ENCODE measurements at places on chromosomes 7 and 10. TPM values are rescaled to one million over a fixed set of nuclear protein-coding genes. Genes with fewer than 3 reads are reported as not detected.

Gene DGKB
- total RNA-seq, result not detected

Gene TRPV6
- not detected for total RNA-seq

Gene PLEKHS1
- 0.07 TPM for total RNA-seq

Gene SCART1
- total RNA-seq, result 2.8 TPM

Gene GBX1
- total RNA-seq, result not detected

Gene ITIH5
- total RNA-seq, result not detected

Gene HOXA6
- total RNA-seq, result not detected

Gene CYP26A1
- total RNA-seq, result 0.13 TPM

Gene CFAP43
- total RNA-seq, result not detected

Gene TMEM236
- 0.09 TPM for total RNA-seq

Gene LEP
- total RNA-seq, result not detected

Gene FAM25C
- total RNA-seq, result not detected

Gene ADAM22
- total RNA-seq, result 0.88 TPM

Gene PGAM2
- 1.2 TPM for total RNA-seq

DNA sequence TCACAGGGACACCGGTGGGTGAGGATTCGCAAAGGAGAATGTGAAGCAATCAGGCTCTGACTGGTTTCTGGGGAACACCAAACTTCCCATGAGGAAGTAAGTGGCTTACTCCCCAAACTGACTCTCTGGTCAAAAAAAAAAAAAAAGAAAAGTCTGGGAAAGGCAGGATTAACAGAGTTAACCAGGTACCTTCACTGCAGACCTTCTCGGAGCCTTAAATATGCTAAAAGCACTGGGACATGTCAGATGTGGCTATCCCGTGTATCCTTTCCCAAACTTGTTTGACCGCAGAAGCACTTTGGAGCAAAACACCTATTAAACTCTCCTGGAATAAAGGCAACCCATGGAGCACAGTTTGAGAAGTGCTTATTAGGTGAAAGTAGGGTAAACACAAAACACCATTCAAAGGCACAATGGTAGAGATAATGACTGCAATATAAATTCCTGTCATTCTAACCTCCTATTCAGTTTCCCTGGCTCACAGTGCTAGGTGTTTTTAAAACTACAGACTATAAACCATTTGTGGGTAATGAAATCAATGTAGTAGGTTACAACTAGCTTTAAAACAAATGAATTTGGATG lies 44.1 kb upstream of the MXI1 start:
- DNase-seq, result no peak

- no peak for DNase-seq
These were observed 473.7 kb downstream of the TYW1 start for GRCh38 chr7:67470256-67470751.

DNA sequence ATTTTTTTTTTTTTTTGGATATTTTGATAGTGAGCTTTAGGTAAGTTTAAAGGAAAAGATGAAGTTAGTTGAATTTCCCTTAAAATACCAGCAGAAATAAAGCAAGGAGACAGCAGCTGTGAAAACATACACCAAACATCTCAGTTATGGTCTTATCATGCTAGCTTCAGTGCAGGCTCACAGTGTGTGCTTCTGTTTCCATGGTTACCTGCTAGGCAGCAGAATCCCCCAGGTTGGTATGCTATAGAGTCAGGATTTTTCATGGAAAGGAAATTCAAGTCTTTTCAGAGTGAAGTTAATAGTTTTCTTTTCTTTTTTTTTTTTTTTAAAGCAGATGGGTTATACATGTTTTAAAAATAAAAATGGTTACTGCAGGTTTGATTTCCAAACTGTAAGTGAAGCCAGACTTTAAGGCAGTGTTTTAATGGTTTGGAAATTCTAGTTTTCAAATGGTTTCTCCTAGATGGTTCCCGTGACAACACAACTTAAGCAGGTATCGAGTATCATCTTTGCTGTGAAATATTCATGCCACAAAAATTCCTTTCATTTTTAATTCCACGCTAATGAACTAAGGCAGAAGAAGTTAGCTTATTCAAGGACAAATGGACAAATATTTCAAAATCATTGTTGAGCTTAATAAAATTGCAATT lies 230.9 kb downstream of the BICC1 start:
- no peak for DNase-seq

- DNase-seq, result no peak
These were observed 34.3 kb downstream of the FRMPD2 start for GRCh38 chr10:48240196-48240595.

- DNase-seq, result no peak
These were observed 11.4 kb upstream of the ZKSCAN1 start for GRCh38 chr7:100003711-100004661.

DNA sequence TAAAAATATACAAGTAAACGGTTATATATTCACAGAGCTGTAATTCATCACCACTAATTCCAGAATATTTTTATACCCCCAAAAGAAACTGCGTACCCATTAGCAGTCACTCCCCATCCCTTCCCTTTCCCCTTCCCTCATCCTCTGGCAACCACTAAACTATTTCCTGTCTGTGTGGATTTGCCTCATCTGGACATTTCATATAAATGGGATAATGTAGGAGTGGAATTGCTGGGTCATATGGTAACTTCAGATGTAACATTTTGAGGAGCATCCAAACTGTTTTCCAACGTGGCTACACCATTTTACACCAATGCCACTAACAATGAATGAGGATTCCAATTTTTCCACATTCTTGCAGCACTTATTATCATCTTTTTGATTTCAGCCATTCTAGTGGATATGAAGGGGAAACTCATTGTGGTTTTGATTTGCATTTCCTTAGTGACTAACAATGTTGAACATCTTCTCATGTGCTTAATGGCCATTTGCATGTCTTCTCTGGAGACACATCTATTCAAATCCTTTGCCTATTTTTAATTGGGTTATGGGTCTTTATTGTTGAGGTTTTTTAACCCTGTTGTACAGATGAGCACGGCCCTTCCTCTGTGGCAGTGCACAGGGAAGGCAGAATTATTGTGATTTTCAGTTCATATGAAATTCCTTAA lies 79.2 kb downstream of the RBM20 start:
- DNase-seq, result no peak

- no peak for DNase-seq
These were observed 17.8 kb downstream of the CXCL12 start for GRCh38 chr10:44366941-44367630.

GRCh38 chr7:47516985-47517600 lies 64.8 kb downstream of the TNS3 start:
- no peak for DNase-seq

DNA sequence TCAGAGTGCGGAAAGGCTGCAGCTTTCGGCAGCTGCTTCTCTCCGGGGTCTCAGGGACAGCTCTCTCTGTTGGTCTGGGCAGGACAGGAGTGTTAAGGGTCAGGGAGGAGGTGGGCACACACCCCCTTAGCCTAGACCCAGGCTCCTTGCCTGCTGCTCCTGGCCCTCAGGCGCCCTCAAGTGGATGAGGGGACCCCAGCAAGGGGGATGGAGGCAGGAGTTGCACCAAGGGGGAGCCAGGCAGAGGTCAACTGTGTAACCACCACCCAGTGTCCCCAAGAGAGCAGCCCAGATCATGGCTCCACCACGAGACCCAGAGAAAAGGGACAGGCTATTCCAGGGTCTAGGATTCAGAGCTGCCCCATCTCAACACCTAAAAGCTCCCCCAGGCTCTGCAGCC lies 26.9 kb downstream of the SPOCK2 start:
- no peak for DNase-seq

DNA sequence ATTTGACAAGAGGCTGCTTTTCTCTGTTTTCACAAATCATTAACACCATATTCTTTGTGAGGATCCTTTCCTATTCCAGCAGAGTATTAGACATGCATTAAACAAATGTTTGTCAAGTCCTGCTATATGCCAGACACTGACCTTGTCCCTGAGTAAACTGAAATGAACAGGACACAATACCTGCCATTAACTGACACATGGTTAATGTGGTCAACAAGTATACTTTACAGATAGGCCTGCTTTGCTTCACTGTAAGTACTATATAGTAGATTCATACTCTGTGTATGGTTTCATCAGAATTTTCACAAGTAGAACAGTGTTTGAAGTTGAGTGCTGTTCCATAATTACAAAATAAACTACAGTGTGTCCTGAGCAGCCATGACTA lies 5.9 kb downstream of the TNKS2 start:
- DNase-seq, result no peak

- DNase-seq, result no peak
These were observed 28.0 kb upstream of the PPIF start for GRCh38 chr10:79319115-79319771.

- no peak for DNase-seq
These were observed 5.0 kb downstream of the TBX20 start for GRCh38 chr7:35248576-35249536.

- DNase-seq, result no peak
These were observed 272.7 kb downstream of the HDAC9 start for GRCh38 chr7:18768256-18768655.

DNA sequence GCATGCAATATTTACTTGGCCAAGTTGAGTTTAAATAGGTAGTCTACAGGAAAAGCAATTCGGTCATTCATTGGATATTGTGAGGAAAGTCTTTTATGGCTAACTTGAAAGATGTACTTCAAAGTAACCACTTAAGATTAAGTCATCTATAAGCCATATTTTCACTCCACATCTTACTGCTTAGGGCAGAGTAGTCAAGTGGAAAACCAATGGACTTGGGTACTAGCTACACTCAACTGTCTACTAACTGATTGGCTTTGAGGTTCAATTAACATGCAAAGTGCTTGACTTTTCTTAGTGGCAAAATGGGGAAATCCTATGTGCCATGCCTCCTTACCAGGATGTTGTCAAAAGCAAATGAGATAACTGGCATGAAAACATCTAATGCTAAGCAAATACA lies 51.0 kb downstream of the CAV1 start:
- DNase-seq, result no peak

DNA sequence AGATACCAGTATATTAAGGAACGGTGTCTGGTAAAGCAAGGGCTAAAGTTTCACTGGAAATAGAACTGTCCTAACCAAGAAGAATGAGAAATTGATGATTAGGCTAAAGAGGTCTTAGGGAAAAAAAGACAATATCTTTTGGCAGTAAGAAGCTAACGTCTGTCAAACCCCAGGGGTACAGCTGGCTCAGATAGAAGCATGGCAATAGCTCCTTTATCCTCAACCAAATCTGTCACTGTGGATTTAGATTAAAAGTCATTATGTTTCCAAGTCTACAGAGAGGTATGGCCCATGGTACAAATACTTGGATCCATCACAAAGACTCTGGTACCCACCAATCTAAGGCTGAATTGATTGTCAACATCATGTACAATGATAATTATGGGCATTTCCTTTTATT lies 8.6 kb upstream of the SLC16A9 start:
- no peak for DNase-seq

DNA sequence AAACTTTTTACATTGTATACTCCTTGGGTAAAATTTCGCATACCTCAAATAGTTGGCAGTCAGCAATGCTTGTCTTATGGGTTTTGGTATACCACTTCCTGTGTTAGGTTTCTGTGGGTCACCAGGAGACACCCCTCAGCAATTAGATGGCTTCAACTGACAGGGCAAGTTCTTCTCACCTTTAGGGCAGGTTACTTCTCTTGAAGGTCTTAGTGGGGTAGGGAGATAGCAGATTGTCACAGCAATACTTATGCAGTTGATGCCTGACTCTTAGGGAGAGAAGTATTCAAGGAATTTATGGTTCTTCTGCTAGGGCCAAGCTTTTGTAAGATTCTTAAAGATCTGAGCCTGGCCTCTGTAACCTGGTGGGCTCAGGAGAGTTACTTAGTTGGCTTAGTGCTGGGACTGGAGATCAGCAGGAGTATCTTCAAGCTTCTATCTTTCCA lies 42.9 kb downstream of the MKLN1 start:
- no peak for DNase-seq

- no peak for DNase-seq
These were observed 61.6 kb downstream of the CYP51A1 start for GRCh38 chr7:92072708-92073107.

DNA sequence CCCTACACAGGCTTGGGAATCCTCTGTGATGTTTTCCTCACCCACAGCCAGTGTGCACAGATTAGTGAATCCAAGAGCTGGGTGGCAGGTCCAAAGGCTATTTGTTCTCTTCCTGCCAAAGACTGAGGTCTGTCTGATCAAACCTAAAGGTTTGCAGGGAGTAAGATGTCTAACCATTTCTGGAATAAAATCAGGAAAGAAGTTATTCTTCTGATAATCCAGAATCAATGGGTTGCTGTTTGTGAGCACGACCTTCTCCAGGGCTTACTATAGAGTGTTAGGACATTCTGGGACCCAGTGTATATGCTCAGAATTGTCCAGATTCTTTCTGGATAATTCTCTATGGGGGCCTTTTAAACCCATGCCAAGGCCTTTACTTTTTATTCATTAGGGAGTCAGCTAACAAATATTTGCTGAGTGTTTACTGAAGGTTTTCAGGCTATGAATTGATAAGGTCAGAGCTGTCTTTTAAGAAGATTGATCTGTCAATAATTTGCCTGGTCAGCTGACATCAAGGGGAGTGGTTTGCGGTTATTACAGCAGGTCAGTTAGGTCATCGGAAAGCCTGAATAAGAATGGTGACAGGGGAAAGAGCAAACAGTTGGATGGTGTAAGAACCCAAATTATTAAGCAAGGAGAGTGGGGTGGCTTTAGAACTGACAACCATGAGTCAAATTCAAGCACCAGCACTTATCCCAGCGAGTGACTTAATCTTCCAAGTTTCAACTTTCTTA lies 7.5 kb upstream of the TECTB start:
- DNase-seq, result no peak

- no peak for DNase-seq
These were observed 67.6 kb downstream of the MCU start for GRCh38 chr10:72759584-72759983.

DNA sequence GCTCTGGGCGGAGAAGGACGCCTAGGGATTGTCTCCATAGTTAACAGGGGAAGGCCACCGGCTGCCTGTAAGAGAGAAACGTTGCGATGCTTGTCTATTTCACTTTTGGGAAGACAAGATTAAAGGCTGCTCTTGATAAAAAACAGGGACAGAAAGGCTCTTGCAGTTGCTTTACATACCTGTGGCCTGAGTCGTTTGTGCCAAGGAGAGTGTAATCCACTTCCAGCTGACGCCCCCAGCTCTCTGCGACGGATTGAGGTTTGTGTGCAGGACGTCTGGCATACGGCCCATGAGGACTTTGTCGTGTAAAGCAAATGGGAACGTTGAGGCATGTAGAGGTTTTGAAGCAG lies 1.1 kb downstream of the MAP3K8 start:
- DNase-seq, result no peak

DNA sequence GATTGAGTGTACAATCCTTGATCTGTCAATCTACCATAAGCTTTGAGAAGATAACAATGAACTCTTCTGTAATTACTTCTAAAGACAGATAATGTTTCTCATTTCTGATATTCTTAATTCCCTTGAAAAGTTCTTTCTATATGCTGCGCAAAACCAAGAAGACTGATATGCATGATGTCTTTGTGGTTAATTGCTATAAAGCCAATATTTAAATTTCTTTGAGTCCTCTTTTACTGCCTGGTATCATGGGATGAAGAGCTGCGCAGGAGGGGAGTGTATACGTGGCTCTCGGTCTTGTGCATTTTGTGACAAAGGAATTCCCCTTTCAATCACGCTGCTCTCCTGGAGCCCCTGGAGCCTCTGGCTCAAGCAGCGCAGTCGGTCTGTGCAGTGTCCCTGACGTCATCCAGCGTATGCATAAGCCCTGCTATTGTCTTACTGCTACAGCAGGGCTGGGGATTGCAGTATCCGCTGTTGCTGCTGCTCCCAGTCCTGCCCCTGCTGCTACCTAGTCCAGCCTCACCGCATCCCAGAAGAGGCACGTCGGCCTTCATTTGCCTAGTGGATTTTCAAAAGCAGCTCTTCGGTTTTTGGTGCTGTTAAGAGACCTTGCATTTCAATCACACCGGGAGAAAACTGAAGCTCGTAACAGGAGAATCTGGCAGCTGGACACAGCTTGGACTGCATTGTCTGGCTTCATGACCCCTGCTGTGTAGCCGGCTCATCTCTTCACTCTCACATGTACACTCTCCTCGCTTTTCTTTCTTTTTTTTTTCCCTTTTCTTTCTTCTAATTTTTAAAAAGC lies 66.7 kb downstream of the ST7 start:
- no peak for DNase-seq
